ENCODE measurements at places on chromosomes 13 and 19. TPM values are rescaled to one million over a fixed set of nuclear protein-coding genes. Genes with fewer than 3 reads are reported as not detected.
A peak's percentile ranks its signal among the peaks of the same experiment; 100 is the strongest.

Gene MCEMP1
- polyA plus RNA-seq, result not detected

Gene RFPL4A
- polyA plus RNA-seq, result not detected

Gene CEACAM5
- polyA plus RNA-seq, result 1.5 TPM

Gene CBARP
- polyA plus RNA-seq, result 10.7 TPM

Gene ZNF490
- polyA plus RNA-seq, result 2.3 TPM

DNA sequence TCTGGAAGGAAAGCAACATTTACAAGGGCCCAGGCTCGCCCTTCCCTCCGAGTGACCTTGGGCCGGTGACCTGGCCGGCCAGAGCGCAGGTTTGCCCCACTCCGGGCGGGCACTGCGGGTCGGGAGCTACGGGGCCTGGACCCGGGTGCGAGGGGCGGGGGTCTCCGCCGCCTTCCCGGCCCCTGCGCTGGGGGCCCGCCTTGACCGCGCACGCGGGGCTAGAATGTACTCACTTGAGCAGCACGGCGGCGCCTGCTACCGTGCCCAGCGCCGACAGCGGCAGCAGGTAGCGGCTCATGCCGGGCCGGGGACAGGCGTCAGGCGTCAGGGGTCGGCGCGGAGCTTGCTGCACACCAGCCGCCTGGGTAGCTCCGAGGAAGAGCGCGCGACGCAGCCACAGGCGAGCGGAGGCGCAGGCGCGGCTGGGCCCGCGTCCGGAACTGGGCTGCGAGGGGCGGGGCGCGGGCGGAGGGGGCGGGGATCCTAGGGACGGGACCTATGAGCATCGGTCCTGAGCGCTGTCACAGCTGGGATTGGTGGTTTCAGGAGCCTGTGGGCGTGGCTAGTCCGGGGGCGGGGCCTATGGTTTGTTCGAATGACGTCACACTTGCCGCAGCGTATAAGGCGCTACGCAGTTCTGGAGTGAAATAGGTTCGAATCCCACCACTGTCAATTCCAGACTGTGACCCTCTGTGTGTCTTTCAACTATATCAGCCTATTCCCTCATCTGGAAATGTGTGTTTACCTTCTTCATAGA lies at the start of gene RDH13:
TSS of gene RDH13 (minus strand) at position 414 of the 757 bp plus-strand sequence. CDS start at position 298, 116 bp downstream.
- peak within 1 kb of the TSS; percentile 53 for H3K27ac ChIP-seq
- H3K36me3 ChIP-seq, result no peaks in the 10 kb centered on the region
- DNase-seq, result peak; percentile 98
- H3K27me3 ChIP-seq, result peaks cover 5% of the 10 kb centered on the region
- H3K4me1 ChIP-seq, result no peaks in the 10 kb centered on the region

- no peaks in the 10 kb centered on the region for H3K27me3 ChIP-seq
- no peak overlapping the region for H3K4me3 ChIP-seq
- no peak for DNase-seq
- H3K4me1 ChIP-seq, result no peaks in the 10 kb centered on the region
- no peak overlapping the region for H3K27ac ChIP-seq
- H3K36me3 ChIP-seq, result no peaks in the 10 kb centered on the region
Observed at GRCh38 chr19:42059196-42059595, 10.8 kb downstream of the GRIK5 start.

- no peaks in the 10 kb centered on the region for H3K36me3 ChIP-seq
- H3K27ac ChIP-seq, result no peak overlapping the region
- no peak for DNase-seq
- H3K4me3 ChIP-seq, result no peak overlapping the region
- no peaks in the 10 kb centered on the region for H3K4me1 ChIP-seq
Observed at GRCh38 chr13:97212004-97212403, 10.1 kb upstream of the MBNL2 start.
